ENCODE measurements at places on chromosomes 13 and 19.

- no peak for DNase-seq
These were observed 7.2 kb upstream of the BCL3 start for GRCh38 chr19:44741258-44741731.

DNA sequence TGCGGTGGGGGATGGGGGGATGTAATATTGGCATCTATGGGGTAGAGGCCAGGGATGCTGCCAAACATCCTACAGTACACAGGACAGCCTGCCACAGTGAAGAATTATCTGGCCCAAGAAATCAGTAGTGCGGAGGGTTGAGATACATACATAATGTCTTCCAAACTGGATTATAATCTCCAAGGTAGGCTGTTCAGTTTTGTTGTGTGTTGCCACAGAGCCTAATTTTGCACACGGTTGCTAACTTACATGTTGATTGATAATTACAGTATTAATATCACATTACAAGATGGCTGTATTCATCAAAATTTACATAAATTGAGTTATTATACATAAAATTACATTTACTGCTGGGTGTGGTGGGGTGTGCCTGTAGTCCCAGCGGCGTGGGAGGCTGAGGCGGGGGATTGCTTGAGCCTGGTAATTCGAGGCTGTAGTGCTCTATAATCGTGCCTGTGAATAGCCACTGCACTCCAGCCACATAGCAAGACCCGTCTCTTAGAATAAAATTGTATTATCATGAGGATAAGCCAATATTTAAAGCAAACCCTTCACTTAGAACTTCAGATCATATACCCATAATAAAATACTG, 8.1 kb downstream of the POMP start:
- DNase-seq = no peak

GRCh38 chr19:29571181-29571580, 34.9 kb upstream of the POP4 start:
- DNase-seq = no peak

- no peak for DNase-seq
These were observed 291.2 kb downstream of the DCT start for GRCh38 chr13:94188201-94188854.

DNA sequence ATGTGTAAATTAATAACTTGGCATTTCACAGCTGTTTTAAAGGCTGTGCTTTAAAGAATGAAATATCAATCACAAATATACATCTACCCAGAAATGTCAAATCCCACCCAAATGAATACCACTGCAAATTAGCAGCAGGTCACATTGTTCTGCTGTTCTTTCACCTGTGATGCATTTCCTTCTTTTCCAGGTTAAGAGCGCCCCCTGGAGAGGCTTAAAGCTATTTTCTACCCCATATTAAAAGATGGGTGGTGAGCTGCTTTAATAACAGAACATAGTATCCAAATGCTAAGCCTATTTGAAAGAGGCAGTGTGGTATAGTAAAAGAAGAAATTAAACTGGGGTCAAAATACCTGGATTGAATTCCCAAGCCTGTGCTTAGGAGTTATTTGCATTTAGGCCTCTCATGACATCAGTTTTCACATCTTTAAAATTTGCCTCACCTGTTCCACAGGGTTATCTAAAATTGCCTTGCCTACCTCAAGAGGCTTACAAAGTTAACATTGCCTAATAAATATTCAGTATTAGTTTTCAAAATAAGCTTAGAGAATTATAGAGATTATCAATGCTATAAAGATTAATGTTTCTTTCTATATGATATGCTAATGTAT, 396.9 kb upstream of the SLITRK5 start:
- DNase-seq = no peak

- DNase-seq = no peak
These were observed 465.1 kb downstream of the SLITRK5 start for GRCh38 chr13:88136098-88136790.

Data from CD4-positive, alpha-beta T cell treated with Interleukin-4 for 4 hours (primary cell).